ENCODE measurements at places on chromosomes 3 and 15.
A peak's percentile ranks its signal among the peaks of the same experiment; 100 is the strongest.

- DNase-seq: peak; percentile 39
These were observed 7.1 kb downstream of the CPN2 start for GRCh38 chr3:194344012-194344411.

DNA sequence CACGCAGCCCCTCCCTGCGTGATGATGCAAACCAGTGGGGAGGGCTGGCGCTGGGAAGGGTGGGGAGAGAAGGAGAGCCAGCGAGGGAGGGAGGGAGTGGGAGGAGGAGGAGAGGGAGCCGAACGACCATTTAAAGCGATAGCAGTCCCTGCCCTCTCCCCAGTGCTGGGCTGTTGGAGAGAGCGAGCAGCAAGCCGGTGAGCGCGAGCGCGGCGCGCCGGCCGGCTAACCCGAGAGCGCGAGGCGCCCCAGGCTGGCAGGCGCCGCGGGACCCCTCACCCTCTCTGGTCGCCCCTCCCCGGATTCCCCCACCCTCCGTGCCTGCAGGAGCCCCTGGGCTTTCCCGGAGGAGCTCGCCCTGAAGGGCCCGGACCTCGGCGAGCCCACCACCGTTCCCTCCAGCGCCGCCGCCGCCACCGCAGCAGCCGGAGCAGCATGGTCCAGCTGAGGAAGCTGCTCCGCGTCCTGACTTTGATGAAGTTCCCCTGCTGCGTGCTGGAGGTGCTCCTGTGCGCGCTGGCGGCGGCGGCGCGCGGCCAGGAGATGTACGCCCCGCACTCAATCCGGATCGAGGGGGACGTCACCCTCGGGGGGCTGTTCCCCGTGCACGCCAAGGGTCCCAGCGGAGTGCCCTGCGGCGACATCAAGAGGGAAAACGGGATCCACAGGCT is at the start of gene GRM7:
Gene GRM7, plus strand, starts transcription at position 162 of the 671 bp plus-strand sequence.
- no peak for DNase-seq

DNA sequence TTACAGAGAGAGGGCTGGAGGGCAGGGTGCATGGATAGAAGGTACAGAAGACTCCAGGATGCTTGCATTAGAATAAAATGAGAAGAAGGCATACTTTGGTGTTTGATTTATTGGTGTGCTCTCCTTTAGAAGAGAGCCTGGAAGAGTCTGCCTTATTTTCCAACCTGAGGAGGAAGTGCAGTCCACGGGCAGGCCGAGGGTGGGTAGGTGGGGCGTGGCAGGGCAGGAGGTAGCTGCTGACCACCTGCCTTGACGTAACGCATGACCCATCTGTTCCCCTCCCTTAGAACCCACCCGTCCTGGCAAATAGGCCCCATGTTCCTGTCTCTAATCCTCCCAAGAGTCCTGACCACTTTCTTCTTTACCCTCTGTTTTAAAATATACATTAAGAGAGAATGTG is 222.3 kb upstream of the LYSMD4 start:
- DNase-seq: no peak

DNA sequence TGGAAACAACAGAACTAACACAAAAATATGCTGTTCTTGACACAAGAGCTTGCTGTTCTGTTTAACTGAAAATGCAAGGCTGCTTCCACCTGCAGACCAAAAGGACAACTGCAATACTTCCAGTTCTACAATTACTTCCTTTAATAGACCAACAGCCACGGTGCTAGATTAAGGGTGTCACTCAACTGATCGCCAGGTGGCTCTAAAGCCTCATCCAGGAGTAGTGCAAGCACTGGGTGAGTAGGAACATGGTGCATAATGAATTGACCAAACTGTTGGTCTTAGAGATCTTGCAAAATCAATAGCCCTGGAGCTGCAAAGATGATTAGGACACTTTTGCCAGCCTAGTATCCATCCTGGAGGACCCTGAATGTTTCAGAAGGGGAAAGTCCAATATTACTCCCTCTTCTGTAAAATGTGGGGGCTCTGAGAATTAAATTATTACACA is 3.6 kb upstream of the CLDN16 start:
- no peak for DNase-seq

DNA sequence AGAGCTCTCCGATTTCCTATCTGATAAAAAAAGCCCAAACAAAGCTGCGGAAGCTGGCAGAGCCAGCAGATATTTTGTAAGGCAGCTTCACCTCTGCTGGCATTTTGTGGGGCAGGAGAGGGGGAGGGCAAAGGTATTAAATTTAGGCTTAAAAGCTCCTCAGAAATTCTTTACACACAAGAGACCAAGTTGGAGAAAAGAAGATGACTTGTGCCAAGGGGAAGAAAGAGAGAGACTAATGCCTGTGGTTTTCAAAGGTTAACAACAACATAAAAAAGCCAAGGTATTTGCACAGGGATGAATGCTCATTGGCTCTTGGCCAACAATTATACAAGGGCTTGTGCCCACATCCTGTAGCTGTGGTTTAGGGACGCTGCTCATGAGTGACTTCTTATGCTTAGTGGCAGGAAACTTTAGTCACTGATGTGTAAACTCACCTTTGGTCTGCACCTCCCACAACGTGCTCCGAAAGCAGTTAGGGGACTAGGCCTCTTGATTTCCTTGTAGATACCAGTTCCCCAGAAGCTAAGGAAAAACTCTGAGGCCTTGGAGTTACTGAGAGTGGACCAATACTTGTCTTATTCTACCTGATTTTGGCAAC is 152.9 kb downstream of the TPRG1 start:
- peak; percentile 60 for DNase-seq

- no peak for DNase-seq
These were observed 25.0 kb upstream of the TMC3 start for GRCh38 chr15:81398910-81399551.

DNA sequence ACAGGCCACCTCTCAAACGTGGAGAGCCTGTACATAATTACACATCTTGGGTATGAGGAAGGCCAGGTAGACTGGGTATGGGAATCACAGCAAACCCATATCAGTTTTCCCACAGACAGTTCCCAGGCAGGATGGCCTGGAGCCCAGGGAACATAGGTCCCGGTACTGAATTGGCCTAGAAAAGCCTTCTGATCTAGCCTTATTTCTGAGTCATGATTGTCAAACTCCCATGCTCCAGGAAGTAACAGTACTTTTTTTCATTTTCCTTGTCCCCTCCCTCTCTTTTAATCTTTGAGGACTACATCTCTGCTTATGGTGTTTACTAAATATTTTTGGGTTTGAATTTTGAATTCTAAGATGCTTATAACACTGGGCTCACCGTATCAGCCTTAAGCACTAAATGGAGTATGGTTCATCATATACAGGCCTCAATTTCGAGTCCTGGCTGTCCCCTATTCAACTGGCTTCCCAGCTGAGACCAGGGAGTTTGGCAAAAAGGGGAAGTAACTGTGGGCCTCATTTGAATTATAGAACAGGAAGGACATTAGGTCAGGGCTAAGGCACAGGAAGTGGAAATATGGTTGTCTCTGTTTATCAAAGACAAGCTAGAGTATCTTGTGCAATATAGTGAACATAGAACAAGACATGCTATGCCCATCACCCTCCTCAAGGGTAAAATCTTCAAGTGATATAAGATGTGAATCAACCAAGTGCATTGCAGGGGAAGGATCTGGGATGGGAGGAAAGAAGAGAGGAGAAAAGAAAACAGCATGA is 494.6 kb downstream of the NTRK3 start:
- DNase-seq: no peak

DNA sequence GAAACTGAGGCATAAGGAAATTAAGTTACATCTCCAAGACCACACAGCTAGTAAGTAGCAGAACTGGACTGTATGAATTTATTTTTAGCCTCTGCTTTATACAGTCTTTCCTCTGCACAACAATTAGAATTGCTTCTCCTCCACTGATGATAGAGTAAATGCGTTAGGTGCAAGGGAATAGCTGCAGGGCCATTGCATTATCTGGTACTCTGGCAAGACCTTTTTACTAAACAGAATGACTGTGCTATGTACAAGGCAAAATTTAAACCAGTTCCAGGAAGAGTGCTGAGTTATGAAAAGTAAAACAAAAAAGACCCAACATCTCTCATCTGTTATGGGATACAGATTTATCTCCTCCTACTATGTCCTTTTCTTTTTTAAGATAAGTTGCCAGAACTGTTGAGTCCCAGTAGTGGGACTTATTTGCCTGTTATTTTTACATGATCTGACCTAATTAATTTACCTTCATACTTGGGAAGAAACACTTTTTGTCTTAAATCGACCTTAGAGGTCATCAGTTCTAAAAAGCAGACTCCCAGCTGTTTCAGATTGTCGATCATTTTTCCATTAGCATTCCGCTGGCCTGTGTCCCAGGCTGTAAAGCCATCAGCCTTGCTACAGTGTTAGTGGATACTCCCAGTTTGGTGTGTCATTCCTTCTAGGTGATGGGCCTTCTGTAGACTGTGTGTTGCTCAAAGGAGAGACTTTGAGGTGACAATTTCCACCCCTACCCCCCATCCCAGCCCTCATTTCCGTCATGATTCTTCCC is 147.5 kb upstream of the NUDT16 start:
- no peak for DNase-seq

GRCh38 chr3:18247776-18248310 is 177.3 kb downstream of the SATB1 start:
- DNase-seq: no peak

- DNase-seq: no peak
These were observed 33.8 kb downstream of the DRD3 start for GRCh38 chr3:114144909-114145688.

DNA sequence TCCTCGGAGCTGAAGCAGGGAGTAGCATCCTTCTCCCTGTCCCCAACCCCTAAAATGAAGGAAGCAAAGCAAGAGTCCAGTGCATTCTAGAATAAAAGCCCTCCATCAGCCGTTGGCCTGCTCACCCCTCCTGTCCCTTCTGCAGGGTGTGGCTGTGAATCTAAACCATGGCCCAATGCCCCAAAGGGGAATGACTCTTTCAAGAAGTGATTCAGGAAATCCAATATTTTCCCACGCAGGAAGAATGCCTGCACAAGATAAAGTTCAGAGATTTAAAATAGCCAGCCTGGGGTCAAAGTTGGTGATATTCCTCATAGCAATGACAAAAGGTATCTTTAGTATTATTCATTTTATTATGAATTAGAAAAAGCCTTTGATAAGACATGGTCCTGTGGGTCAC is 38.5 kb downstream of the SLCO2A1 start:
- DNase-seq: no peak

DNA sequence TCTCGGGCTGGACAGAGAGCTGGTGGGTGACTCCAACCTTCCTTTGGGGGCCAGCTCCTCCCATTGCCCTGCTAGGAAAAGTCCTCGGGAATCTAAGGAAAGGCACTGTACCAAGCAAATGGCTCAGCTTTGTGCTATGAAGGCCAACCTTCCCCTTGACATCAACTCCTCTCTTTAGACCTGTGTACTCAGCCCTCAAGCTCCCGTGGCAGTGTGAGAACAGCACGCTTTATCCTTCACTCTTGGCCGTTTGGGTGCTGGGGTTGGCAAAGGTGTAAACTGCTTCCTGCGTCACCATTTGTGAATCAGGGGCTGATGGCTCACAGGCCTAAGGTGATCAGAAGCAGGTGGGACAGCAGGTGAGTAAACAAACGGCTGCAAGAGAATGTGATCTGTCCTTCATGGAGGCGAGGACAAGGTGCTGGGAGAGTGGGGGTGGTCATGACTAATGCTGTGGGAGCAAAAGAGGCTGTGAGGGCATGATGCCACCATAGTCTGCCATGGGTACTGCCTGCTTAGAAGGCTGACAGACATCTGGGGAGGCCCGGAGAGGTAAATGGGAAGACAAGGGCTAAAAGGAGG is 165.2 kb upstream of the TPM1 start:
- no peak for DNase-seq

DNA sequence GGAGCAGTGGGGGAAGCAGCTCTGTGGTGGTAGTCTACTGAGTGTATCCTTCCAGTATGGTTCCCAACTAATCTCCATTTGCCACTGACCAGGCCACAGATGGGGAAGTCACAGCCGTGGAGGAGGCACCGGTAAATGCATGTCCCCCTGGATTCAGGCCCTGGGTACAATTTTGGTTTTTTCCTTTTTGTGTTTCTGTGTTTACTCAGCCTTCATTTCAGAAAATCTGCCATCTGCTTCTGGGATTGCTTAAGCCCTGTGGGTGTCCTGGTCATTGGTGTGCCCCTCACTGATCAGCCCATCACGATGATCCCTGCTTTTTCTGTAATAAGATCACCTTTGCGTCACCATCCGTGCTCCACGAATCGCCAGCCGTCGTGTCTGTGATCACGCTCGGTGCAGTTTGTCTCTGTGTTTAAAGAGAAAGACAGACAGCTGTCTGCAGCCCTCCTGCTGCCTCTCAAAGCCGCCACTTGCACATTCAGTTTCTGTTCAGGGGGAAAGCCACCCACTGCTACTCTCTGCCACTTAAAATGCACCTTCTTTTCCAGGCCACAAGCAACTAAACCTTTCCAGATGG is 68.9 kb downstream of the DNASE1L3 start:
- no peak for DNase-seq

DNA sequence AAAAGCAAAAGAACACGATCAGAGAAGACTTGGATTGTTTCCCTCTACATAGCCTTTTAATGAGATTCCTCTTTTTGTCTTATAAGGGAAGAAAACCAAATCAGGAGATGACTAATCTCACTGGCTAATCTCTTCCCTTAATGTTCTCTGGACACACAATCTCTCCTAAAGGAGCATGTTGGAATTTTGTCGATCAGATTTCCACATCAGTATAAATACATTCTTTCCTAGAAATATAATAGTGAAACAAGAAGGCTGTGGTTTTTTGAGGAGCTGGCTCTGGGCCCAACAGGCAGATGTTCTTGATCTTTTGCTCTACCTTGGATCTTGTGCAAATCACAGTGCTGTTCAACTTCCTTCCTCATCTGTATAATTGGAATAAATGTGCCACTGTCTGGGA is 94.0 kb downstream of the GTPBP8 start:
- no peak for DNase-seq

GRCh38 chr3:50623840-50624474 is 7.0 kb downstream of the MAPKAPK3 start:
- peak; percentile 37 for DNase-seq

DNA sequence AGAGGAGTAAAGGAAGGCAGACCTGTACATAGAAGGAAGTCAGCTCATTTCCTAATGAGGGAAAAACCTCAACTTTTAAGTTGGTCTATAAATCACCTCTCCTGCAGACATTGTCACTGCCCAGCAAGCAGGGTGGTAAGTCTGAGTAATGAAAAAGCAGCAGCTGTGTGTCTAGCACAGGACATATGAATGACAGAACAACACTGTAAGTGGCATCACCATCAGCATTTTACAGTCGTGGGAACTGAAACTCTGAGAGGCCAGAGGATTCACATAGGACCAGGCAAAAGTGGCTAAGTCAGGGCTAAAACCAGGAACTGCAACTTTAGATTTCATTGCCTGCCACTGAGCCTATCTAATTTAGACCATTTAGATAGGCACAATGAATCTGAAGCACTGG is 235.6 kb downstream of the CLSTN2 start:
- DNase-seq: no peak

DNA sequence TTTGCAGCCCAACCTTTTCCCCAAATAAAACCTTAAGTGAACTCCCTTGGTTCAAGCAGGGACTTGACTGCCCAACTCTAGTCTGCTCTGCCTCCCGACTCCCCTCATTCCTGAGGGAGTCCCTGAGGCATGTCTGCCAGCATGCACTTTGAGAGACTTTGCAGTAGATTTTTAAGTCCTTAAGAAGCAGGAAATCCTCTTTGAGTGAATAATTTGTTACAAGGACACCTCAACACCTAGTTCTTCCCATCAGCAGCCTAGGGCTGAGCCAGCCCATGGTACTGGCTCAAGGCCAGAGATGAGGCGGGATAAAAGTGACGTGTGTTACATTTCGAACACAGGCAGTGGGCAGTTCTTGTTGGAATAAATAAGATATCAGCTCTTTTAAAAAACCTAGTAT is 204.3 kb upstream of the SLC2A2 start:
- no peak for DNase-seq

- DNase-seq: no peak
These were observed 216.2 kb upstream of the UBE2E2 start for GRCh38 chr3:22986958-22987357.

- no peak for DNase-seq
These were observed 278.0 kb downstream of the ZBBX start for GRCh38 chr3:167102071-167102470.

Data from CD8-positive, alpha-beta memory T cell (primary cell).